ENCODE measurements at places on chromosomes 6 and 20.
A peak's percentile ranks its signal among the peaks of the same experiment; 100 is the strongest.

DNA sequence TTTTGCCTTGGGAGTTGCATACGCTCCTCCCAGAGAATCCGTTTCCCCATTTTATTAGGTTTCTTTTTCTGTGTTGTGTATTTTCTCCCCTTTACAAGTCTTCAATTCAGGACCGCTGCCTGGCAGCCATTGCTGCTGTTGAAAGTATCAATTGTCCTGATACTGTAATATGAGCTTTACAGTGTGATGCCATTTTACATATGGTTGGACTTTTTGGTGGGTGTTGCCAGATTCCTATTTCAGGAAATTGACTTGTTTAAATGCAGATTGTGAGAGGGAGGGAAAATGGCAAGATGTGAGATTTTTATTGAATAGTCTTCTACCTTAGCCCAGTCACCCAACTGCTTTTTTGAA, 1.2 kb downstream of the PANK2 start:
- DNase-seq, result peak; percentile 57

DNA sequence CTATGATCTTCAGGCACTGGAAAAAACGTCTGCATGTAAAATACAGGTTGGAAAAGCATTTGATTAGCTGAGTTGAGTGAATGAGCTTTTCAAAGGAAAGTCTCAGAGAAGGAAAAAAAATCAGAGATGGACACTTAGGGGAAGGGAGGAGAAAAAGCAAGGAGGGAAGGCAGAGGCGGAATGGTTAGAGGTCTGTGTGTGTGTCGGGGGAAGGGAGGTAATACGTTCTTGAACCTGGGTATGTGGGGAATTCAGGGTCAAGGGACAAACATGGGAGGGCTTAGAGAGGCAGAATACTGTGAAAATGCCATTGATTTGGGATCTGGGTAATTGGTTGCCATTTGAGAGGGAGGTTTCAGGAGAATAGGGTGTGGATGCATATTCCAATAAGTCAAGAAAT, 5.1 kb downstream of the PRRT1 start:
- no peak for DNase-seq

GRCh38 chr6:98909236-98909635, 38.5 kb downstream of the FBXL4 start:
- no peak for DNase-seq

DNA sequence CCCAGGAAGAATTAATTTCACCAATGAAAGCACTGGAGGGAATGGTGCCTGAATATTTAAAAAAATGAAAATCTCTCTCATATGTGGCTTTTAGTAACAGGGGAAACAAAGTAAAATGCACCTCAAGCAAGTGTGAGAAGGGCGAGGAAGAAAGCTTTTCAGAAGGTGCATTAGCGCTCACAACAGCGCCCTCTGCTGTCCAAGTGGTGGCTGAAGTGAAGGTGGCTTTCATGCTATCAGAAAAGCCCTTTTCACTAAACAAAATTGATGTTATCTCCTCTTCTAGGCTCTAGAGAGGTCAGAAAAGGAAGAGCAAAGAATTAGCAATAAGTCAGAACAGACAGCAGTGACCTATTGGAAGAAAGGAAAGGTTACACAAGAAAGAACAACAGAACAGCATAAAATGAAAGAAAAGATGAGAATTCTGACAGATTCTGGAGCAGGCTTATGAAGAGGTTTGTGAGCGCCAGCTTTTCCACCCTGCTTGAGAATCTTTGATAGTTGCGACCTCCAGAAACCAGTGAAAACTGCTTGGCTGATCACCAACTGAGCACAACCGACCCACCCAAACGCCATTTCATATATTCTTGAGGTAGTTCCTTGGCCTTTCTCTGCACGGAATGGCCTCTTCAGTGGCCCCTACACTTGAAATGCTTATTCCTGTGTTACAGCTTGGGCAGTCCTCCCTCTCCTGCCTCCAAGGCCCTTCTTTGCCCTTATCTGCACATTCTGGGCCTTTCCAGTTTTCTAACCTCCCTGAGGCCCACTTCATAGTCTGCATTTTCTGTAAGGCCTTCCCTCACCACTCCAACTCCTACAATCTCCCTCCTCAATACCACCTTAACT, 45.3 kb downstream of the SMLR1 start:
- DNase-seq, result peak; percentile 78

DNA sequence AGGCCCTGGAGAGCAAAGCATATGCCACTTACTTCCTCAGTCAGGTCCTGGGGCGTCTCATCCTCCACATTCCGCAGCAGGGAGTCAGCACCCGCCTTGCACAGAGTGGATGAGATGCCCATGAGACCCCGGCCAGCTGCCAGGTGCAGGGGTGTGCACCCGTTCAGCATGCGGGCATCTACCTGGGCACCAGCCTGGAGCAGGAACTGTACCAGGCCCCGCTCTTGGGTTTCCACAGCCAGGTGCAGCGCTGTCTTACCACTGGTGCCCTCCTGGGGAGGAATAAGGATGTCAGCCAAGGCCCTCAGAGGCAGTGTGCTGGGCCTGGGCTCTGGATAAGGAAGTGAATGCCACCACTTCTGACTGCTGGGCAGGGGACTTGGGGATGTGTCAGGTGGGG, 2.7 kb upstream of the SLC35B2 start:
- no peak for DNase-seq

DNA sequence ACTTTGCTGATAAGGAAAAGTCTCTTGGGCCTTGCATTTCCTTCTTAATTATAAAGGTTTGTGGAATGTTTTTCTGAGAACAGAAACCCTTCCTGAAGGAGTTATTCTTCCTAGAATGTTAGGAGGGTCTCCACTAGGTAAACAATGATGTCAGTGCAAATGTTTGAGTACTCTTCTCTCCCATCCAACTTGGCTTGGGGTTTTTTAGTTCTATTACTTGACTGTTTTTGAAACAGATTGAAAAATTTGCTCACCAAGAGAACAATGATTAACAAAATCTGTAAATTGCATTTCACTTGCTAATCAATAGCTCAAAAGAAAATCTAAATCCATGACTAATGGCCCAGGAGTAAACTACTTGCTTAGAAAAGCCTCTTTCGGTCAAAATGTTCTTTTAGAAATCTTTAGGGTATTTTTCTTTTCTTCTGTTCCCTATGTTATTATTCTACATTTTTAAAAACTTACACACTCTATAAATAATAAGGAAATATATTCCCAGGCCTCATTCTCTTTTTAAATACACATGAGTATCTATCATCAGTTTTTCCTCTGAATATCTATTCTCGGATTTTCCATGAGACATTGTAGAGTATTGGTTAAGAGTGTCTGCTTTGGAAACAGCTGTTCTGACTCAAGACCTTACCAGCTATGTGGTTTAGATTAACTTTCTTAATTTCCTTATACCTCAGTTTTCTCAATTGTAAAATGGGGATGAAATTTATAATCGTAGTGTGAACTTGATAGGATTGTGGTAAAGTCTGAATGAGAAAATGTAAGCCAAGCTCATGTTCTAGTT, 234.2 kb upstream of the CITED2 start:
- DNase-seq, result no peak

GRCh38 chr20:46670585-46671584, 18.4 kb downstream of the TP53RK start:
- DNase-seq, result no peak

GRCh38 chr20:15597306-15597705, 975.9 kb downstream of the KIF16B start:
- DNase-seq, result no peak

DNA sequence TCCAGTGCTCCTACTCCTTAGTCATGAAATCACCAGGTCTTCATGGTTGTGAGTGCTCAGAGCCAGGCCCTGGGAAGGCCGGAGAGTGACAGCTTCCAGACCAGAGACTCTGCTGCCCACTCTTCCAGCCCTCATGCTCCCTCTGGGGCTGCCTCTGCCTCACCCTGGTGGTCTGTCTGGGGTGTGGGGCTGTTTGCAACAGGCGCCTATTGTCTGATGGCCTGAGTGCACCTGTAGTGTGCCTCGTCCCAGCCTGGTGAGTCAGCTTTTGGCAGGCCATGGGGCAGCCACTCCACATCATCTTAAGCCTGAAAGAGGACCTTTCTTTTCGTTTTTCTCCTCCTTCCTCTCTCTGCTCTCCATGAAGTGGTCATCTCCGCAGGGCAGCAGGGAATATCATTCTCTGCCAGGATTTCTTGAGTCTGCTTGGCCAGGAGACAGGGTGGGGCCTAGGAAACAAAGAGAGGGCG, 173.8 kb downstream of the VEGFA start:
- DNase-seq, result no peak

- no peak for DNase-seq
These were observed 136.0 kb upstream of the FOXQ1 start for GRCh38 chr6:1175877-1176276.

GRCh38 chr20:63101781-63102720, 95.3 kb upstream of the BHLHE23 start:
- DNase-seq, result peak; percentile 39
